Memory B cell (primary cell): ENCODE measurements at places on chromosomes 13 and 19.

DNA sequence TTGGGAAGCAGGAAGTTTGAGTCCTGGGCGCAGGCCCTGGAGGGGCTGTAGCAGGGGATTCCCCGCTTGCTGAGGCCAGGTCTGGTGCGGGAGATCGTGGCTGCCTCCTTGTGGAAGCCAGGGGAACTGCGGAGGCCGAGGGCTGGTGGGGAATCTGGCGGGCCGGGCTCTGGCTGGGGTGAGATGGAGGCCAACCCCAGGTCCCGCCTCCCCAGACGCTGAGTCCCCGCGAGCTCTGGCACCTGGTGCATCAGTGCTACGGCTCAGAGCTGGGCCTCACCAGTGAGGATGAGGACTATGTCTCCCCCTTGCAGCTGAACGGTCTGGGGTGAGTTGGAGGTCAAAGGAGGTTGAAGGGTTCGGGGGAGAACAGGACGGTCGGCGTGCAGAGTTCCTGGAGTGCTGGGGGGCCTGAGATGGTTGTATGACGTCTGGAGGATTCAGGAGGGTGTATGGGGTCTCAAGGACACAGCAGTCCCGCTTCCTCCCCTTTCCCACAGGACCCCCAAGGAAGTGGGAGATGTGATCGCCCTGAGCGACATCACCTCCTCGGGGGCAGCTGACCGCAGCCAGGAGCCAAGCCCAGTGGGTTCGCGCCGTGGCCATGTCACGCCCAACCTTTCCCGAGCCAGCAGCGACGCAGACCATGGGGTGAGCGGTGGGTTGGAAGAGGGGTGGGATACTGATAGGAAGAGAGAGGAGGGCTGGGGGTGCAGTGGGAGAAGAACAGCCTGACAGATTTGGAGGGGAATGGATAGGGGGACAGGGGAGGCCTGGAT, 13.1 kb downstream of the GRAMD1A start:
- DNase-seq: peak; percentile 73

DNA sequence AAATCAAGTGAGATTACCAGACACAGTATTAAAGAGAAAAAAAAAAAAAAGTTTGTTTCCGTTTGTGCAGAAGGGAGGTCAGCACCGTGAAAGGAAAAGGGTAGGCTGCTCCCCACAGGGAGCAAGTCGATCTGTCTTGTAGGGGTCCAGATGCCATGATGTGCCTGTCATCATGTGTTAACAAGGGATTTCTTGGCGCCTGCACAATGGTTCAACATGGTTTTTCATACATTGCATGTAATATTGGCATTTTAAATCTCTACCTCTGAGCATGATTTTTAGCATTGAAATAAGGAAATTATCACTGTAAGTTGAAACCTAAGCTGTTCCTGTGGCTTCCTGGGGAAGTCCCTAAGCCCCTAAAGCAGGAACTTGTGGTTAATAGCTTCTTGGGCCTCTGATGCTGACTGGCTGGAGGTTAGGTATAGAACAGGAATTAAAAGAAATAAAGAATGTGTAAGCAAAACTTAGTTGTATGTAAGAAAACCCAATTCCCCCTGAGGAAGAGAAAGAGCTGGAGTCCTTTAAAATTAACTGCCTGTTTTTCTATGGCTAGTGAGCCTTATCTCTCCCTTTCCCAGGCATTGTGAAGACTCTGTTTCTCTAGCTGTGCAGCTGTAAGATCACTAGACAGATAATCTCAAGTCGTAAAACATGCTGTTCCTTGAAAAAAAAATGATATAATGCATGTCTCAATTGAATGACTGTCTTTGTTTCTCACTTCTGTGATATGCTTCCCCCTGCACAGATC, 7.4 kb upstream of the FCGBP start:
- DNase-seq: peak; percentile 59

GRCh38 chr13:110236431-110236830, 70.5 kb downstream of the COL4A1 start:
- no peak for DNase-seq

- no peak for DNase-seq
Observed at GRCh38 chr13:40505196-40505595, 161.2 kb downstream of the FOXO1 start.

GRCh38 chr13:89883893-89884448, 1463.5 kb upstream of the MIR17HG start:
- no peak for DNase-seq

DNA sequence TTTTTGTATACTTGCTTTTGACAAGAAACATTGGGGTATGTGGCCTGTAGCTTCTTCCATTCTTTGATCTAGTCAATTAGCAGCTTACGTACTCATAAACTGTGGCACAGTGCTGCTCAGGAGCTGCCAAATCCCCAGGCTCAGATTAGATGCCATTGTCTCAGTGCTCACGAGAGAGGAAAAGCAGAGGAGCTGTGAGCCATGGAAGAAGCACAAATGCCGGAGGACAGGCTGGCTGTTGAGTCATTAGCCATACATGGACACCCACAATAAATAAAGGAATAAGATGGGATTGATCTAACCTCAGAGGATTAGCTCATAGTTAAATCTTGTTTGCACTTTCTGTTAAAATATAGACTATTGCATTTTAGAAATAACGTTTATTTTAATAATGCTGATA, 121.7 kb downstream of the POSTN start:
- no peak for DNase-seq

DNA sequence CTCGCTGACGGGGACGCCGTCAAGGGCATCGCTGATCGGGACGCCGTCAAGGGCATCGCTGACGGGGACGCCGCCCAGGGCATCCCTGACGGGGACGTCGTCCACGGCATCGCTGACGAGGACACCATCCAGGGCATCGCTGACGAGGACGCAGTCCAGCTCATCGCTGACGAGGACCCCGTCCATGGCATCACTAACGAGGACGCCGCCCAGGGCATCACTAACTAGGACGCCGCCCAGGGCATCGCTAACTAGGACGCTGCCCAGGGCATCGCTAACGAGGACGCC, 945.2 kb downstream of the TUBA3C start:
- no peak for DNase-seq

DNA sequence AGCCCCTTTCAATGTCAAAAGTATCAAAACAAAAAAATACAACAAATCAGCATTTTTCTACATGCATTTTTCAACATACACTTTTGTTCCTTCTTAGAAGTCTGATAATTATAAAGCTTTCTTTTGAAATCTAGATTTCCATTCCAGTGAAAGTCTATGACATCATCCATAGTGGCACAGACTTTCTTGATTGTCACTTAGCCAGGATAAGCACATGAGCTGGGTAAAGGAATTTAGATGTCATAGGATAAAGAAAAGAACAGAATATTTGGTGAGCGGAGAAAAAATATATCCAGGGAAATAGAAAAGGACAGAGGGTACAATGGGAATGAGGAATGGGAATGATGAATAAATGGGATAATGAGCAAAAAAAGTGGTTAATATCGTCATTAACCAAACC, 15.1 kb upstream of the TRPC4 start:
- DNase-seq: no peak

DNA sequence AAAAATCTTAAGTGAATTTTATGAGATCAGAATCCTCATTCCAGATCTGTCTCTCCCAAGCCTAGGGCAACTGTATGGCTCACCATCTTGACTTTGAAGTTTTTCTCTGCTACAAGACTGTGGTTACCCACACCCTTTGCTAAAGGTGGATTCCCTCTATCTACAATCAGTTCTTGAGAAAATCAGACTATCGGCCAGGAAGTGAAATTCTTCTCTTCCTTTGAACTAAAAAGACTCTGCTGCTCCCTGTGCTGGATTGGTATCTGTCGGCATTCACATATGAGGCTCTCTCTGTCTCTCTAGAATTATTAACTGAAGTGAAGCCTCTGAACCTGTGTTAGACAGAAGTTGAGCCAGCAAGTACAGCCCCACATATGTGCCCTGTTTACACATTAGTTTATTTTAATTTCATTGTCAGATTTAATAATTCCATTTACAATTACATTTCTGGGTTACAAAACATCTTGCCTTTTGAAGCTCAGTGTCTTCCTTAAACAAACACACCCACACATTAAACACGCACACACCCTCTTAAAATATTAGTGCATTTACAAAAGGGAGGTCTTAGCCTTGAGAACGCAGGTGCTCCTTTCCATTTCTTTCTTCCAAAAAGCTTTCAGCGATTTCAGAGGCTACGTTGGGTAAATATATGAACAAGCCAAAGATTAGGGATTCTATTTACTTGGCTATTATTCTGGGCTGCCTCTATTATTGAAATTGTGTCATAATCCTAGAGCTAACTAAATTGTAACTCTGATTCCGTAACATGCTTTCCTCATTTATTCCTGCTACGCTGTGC, 145.7 kb downstream of the MIPEP start:
- no peak for DNase-seq

DNA sequence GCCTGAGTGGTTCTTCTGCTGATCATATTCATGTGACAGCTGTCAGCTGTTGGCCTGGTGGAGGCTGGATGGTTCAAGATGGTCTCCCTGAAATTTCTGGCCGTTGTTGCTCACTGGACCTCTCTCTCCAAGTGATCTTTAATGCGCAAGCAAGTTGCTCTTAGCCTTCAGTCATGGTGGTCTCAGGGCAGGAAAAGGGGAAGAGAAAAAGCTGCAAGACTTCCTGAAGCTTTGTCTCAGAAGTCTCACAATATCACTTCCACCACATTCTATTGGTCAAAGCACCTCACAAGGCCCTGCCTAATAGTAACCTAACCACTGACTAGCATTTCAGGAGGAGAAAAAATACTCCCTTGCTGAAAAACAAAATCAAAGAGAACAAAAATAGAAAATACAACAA, 1.6 kb upstream of the ZNF567 start:
- no peak for DNase-seq

- no peak for DNase-seq
Observed at GRCh38 chr13:113419531-113420193, 33.6 kb downstream of the ADPRHL1 start.

- DNase-seq: no peak
Observed at GRCh38 chr13:45629940-45630339, 14.4 kb upstream of the ERICH6B start.

DNA sequence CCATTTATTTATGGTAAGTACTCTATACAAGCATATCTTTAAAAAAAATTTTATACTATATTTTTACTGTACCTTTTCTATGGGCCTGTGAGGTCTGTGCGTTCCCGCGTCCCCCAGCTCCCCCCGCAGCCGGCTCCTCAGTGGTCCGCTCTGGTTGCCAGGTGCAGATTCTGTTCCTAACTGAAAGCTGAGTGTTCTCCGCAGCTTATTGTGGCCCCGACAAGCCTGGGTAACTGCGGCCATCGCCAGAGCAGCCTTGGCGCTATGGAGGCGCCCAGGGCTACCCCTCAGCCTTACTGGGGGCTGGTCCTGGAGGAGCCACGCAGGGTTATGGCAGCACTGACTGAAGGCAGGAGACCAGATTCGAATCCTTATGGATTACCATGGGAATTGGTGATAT, 896.8 kb downstream of the PCDH17 start:
- DNase-seq: no peak

DNA sequence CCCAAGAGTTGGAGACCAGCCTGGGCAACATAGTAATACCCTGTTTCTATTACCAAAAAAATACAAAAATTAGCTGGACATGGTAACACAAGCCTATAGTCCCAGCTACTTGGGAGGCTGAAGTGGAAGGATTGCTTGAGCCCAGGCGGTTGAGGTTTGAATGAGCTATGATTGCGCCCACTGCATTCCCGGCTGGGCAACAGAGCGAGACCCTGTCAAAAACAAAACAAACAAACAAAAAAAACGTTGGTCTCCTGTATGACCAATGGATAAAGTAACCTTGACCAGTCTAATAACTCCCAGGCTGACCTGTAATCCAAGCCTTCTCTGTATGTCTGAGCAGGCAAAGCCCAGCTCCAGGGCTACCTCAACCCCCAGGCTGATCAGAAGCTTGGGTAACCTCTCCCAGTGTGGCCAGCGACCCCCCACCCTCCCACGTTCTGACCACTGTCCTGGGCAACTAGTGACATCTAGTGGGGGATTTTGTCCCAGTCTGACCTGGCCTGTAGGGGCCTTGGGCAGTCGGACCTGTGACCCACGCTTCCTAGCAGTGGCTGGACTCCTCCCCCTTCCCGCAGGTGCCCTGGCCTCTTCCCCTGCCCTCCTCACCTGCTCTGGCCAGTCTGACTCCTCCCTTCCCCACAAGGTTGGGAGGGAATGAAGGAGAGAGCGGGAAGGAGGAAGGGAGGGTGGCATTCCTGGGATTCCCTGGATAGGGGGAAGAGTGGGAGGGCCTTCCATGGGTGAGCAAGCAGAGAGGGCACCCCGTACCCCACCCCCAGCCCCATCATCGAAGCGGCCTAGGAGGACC, 1.0 kb upstream of the BCAM start:
- no peak for DNase-seq

DNA sequence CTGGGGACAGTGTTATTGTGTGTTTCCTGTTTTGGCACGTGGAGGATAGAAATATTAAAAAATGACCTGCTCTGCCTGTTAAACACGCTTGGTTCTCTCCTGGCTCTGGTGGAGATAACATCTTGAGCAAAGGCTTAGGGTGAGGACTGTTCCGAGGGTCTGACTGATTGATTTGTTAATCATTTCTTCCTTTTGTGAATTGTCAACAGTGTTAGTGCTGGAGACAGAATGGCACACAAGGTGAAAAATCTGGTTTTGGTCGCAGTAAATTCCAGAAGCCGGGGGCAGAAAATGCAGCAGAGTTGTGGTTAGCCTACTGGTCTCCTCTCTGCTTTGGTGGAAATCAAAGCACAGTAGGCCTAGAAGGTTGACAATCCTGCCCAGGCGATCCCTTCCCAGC, 163.6 kb downstream of the FGF9 start:
- no peak for DNase-seq

DNA sequence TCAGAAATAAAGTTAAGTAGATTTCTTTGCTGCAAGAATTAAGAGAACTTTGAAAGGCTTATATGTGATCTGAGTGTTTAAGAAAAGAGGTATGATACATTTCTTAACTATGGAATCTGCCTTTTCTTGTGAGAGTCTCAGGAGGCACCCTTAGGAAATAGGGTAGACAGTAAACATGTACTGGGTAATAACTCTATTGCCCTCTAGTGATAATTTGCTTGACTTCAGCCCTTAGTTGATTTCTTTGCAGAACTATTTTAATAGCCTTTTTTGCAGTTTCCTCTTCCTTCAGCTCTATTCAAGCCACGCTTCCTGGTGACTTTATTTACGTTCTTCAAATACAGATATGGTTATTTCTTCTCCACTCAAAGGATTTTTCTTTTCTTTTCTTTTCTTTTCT, 37.0 kb upstream of the CCNA1 start:
- no peak for DNase-seq

DNA sequence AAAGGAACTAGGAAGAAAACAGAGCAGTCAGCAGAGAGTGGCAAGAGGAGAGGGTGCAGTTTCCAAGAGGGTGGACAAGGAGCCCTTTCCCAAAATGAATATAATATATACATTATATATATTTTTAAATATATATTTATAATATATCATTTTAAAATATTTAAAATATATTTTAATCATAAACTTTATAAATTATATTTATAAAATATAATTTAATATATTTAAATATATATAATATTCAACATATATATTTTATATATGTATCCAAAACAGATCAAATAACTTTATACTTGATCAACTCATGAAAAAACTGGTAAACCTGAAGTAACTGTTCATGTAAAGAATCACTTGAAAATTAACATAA, 328.6 kb downstream of the MYO16 start:
- DNase-seq: no peak

GRCh38 chr19:858868-859843, at the start of gene CFD:
Gene CFD, plus strand, starts transcription at chr19:859664. Its CDS starts 26 bp downstream, at chr19:859690.
- no peak for DNase-seq
